Stimulated activated CD8-positive, alpha-beta memory T cell treated with anti-CD3 and anti-CD28 coated beads, Interleukin-15, amount 100 ng/mL, for 48 hours (primary cell): ENCODE measurements at places on chromosomes 6 and 20.

DNA sequence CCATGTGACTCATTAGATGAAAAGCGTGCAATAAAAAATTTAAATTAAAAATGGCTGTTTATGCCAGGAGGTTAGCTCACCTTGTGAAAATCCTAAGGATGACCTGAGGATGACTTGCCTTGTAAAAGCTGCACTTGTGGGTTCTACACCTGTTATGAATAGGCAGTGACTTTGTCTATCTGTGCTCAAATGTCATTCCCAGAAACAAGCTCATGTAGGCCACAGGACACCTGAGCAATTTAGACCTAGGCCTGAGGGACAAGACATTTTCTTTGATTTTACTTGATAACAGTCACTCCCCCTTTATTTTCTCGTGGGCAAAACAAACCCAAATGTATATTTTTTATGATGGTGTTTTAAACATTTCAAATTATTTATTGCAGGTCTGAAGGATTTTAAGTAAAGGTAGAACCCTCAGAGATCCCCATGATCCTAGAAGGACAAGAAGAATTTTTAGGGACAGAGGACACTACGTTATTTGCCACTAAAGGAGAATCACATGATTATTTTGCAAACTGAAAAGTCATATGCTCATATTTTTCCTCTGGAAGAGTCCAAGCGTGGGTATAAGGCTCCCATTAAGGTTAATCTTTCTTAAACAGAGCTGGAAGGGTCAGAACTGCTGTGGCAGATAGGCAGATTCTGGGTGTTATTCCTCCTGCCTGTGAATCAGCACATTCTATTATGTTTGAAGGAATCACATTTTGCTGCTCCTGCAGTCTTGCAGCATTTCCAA, 277.5 kb upstream of the MAN1A1 start:
- DNase-seq: no peak

DNA sequence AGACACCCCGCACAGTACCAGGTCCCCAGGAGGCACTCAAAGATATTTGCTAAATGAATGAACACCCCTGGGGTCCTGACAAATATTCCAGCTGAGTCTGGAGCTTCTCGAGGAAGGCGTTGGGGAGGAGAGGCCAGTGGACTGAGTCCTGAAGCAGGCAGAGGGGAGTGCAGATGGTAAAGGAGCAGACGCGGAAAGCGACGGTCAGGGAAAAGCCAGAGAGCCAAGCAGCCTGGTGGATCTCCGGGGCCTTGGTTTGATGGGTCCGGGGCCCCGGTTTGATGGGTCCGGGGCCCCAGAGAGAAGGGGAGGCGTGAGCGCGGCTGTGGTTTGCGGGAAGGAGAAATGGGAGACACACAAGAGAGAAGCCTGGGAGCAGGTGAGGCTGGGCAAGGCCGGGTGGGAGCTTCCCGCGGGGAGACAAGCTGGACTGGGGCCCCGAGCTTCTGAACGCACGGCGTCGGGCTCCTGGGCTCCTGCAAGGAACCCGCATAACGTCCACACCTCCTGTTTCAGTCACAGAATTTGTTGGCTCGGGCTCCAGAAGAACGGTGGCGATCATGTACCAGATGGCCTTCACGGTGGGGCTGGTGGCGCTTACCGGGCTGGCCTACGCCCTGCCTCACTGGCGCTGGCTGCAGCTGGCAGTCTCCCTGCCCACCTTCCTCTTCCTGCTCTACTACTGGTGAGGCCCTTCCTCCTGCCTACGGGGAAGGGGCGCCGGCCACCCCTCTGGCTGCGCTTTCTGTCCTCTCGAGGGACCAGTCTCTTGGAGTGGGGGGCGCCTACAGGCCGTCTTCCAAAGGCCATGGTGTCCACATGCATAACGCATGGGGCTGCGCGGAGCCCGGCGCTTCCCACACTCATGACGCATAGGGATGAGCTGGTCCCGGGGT, 12.1 kb downstream of the SLC22A1 start:
- DNase-seq: no peak

DNA sequence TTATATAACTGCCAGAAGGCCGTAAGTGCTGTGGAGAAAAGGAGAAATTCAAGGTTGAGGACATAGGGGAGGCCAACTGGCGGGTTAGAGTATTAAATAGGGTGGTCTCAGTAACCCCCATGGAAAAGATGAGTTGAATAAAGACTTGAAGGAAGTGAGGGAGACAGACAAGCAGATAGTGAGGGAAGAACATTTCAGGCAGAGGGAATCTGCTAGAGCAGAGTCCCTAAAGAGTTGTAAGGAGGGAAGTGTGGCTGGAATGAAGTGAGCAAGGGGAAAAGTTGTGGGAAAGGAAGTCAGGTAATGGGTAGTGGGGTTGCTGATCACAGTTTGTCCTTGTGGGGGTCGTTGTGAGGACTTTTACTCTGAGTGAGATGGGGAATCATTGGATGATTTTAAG, 1.4 kb downstream of the KIFC1 start:
- no peak for DNase-seq

DNA sequence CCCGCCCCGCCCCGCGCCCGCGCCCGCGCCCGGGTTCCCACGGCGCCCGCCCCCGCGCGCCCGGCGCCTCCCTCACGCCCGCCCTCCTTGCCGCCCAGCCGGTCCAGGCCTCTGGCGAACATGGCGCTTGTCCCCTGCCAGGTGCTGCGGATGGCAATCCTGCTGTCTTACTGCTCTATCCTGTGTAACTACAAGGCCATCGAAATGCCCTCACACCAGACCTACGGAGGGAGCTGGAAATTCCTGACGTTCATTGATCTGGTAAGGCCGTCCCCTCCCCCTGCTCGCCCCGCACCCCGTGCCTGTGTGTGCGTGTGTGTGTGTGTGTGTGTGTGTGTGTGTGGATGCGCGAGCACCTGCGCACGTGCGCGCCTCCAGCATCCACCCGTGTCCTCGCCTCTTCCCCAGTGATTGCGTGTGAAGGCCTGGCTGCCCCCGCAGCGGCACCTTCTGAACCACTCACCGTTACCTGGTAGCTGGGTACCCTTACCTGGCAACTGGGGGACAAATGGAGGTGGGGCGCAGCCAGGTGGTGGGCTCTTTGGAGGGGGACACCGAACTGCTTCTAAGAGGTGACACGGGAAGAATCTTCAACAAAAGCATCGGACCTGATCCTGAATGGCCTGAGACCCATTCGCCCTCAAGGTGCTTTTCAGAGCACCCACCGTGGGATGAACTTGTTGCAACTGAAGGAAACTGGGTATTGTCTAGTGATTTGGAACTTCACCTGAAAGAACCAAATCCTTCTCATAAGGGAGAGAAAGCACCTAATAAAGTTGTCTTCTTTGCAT, at the start of gene AIG1:
AIG1 (plus strand) TSS at position 84 of the 791 bp plus-strand sequence; CDS start at position 121, 37 bp downstream.
- DNase-seq: peak; percentile 34

GRCh38 chr6:51854876-51855275, 232.5 kb downstream of the PKHD1 start:
- no peak for DNase-seq

DNA sequence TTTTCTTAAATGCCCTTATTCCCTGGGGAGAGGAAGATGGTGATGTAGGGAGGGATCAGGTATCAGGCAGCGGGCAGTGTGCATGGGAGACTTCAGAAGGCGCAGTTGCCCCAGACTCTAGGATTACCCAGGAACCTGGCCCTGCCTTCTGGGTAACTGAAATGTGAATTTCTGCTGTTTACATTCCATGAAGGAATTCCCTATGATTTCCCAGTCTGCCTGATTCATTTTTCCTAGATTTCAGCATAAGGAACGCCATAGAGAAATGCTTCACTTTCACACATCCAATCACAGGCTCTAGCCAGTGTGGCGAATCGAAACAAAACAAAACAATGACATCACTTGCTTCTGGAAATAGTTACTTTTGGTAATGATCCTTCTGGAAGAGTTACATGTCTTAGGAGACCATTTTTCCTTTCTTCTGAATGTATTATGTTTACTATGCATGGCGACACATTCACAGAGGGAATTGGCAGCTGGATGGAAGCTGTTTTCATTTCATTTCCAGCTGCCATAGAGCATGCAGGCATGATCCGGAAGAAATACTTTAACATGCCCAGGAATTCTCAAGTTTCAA, 33.3 kb downstream of the LRP11 start:
- DNase-seq: no peak

DNA sequence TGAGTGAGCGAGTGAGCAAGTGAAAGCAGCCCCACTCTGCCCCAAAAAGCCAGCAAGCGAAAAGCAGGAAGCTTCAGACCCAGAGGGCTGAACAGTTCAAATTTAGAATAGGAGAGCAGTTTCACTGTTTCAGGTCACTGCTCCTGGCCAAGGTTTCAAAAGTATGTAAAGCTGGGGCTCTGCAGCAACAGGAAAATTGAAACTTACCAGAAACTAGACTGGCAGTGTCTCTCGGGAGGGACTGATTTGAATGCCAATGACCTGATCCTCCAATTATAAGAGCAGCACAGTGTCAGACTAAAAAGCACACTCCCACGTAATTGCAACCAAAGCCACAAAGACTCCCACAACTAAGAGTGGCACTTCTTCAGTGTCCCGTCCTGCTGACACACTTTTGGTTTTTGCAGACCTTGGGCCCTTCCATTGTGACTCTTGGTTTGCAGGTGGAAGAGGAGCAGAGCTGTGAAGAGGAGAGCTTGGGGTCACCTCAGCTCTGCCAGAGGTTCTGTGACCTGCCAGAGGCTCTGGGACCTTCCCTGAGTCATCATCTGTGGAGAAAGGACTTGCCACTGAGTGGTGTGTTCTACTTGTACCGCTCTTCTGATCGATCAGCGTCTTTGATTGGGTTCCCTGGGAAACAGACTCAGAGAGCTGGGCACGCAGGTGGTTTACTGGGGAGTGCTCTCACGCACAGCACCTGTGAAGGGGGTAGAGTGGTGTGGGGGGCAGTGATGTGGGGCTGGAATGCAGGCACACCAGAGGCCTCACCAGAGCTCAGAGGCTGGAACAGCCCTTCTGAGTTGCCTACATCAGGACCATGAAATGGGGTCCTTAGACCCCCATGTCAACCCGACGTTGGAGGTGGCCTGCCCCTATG, 52.7 kb upstream of the PTGIS start:
- no peak for DNase-seq

- DNase-seq: no peak
These were observed 9.0 kb downstream of the C20orf203 start for GRCh38 chr20:32664678-32665159.

DNA sequence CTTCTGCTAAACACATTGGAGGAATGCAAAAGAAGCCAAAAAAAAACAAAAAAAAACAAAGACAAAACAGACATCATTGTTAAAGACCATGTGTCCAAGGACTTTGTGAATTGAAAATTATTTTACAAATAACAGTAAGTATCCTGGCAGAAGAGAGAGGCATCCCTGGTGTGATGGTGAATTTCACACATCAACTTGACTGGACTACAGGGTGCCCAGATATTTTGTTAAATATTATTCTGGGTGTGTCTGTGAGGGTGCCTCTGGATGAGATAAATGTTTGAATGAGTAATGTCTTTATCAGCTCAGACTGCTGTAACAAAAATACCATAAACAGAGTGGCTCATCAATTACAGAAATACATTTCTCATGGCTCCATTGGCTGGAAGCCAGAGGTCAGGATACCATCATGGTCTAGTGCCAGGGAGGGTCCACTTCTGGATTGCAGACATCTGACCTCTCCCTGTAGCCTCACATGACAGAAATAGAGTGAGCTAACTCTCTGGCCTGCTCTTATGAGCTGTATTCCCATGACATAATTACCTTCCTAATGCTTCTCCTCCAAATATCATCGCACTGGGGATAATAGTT, 12.2 kb upstream of the C6orf118 start:
- no peak for DNase-seq

DNA sequence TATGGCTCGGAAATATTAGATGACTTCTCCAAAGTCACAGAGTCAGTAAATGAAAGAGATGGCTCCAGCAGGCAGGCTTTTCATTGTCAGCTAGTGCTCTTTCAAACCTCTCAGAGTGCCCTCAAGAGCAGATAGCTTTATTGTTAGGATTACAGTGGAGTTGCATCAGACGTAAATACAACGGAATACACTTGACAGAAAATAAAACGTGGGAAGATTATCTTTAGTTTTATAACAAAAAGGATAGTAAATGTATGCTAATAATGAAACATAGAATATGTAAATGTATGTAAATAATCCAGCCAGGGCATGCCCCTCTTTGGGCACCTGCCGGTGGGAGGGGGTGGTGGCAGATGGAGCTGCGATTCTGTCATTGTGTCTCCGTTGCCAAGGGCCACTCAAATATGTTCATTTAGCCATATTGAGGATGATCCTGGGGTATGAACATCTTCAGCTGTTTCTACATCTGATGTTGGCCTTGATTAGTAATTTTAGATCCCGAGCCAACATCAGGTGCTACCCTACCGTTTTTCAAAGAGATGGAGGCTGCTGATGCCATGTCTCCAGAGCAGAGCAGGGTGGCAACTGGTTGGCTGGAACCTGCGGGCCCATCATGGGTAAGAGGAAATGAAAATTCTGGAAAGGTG, 358.3 kb upstream of the SULF2 start:
- no peak for DNase-seq

DNA sequence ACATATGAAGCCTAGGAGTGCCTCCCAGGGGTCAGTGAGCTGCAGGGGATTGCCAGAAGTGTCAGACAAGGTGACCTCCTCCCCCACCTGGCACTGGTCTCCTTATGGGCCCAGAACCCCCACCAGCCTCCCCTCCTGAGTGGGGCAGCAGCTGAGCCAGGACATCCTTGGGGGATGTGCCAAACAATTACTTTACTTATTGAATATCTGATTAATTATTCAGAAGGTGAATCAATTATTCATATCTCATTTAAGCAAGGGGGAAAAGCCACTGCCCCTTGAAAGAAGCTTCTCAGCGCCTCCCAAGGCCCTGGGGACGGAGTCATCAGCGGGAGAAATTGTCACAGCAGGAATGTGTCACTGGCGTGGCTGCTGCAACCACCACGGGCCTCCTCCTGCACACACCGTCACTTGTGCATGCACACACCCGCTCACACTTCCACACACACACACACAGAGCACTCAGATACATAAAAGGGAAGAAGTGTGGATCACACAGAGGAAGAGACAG, 123.4 kb upstream of the MAFB start:
- DNase-seq: no peak
